Large intestine (tissue), 12 donors: ENCODE measurements at places on chromosomes 7 and 10. TPM values are rescaled to one million over a fixed set of nuclear protein-coding genes. Genes with fewer than 3 reads are reported as not detected.

Gene GCK
- 2.3 TPM for polyA plus RNA-seq

Gene KLF14
- polyA plus RNA-seq, result 0.18 TPM

Gene GSTO2
- polyA plus RNA-seq, result 35.7 TPM

Gene COX19
- polyA plus RNA-seq, result 33.5 TPM

Gene ITGB1
- 303 TPM for polyA plus RNA-seq

Gene PLAC9
- 17.8 TPM for polyA plus RNA-seq

Gene CSGALNACT2
- 18.2 TPM for polyA plus RNA-seq

- no peak for DNase-seq
- H3K27me3 ChIP-seq, result no peaks in the 10 kb centered on the region
- no peaks in the 10 kb centered on the region for H3K4me1 ChIP-seq
Measured at GRCh38 chr7:51046103-51046466, 263.4 kb upstream of the GRB10 start.

- H3K27me3 ChIP-seq, result no peaks in the 10 kb centered on the region
- H3K4me1 ChIP-seq, result no peaks in the 10 kb centered on the region
- H3K4me3 ChIP-seq, result no peak overlapping the region
- peaks cover 3% of the 10 kb centered on the region for H3K36me3 ChIP-seq
- no peak overlapping the region for H3K27ac ChIP-seq
Measured at GRCh38 chr7:94621120-94621519, 34.8 kb downstream of the SGCE start.

DNA sequence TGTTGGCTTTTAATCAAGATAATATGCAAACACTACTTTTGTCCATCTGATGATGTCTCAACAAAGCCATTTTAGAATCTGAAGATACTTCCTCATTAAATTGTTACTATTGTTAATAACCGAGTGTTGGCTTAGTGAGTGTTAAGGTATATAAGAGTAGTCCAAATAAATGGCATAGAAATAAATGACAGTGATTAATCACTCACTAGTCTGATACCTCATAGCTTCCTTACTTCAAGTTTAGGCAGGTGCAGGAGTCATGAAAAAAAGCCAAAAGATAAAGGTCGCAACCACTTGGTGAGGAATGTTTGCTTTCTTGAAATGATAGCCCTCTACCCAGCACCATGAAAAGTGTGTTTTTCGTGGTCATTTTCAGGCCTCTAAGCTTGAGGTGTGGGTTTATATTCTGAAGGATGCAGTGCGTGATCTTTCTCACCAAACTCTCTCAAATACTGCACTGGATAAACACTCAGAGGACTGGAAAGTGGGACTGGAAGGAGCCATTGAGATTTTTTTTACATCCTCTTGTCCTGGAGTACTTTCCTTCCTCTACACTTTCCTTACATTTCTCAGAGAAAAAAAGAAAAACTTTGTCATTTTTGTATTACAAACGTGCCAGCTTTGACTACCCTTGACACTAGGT lies 138.1 kb downstream of the KIAA1217 start:
- no peaks in the 10 kb centered on the region for H3K4me1 ChIP-seq
- H3K4me3 ChIP-seq, result no peak overlapping the region
- DNase-seq, result no peak
- H3K27me3 ChIP-seq, result no peaks in the 10 kb centered on the region

- no peak for DNase-seq
- peaks cover 7% of the 10 kb centered on the region for H3K27me3 ChIP-seq
Measured at GRCh38 chr7:132065989-132066603, 509.7 kb upstream of the PODXL start.

DNA sequence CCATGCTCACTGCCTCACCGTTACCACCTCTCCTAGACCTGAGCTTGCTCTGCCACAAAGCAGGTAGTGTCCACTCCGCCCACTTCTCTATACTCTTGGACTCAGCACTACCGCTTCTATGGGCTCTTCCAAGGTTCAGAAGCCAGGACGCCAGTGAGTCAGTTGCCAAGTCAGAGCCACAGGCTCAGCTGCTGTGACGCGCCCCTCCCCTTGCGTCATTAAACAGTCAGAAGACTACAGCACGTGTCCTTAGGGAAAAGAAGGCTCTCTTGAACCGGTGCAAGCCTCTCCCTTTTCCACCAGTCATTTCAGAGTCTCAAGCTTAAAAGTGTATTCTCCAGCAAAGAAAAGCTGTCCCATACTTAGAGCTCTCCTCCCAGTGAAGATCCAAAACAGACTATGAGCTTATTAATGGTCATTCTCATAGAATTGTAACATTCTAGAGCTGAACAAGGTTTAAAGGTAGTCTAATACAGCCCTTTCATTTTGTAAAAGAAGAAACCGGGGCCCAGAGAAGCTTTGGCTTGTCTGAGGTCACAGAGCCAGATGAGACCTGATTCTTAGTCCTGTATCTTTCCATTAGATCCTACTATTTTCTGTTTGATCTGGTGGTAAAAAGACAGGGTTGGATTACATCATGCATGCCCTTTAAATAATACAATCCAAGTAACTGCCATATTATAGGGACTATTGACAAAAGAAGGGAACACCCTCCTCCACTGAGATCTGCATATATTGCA lies 40.9 kb upstream of the MET start:
- no peak overlapping the region for H3K4me3 ChIP-seq
- peaks cover 13% of the 10 kb centered on the region for H3K4me1 ChIP-seq
- DNase-seq, result peak; percentile 96
- H3K27me3 ChIP-seq, result no peaks in the 10 kb centered on the region
- peak overlapping the region; percentile 92 for H3K27ac ChIP-seq

DNA sequence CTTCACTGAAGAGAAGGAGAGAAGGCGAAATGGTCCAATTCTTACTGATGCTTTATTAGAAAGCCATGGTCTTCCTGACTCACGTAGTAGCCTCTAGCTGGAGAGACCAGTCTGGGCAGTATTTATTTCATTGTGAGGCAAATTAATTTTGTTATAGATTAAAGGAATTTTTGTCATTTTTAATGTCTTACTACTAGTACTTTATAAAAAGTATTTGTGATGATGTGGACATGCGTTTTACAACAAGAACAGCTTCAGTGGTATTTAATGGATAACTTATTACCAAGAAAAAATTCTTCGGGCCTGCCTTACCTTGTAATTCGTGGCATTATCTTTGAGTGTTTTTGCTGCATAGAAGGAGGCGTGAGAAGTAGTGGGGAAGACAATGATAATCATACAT lies 339.4 kb upstream of the SHH start:
- no peaks in the 10 kb centered on the region for H3K27me3 ChIP-seq
- no peaks in the 10 kb centered on the region for H3K36me3 ChIP-seq
- H3K4me1 ChIP-seq, result peaks cover 18% of the 10 kb centered on the region
- peak overlapping the region; percentile 6 for H3K27ac ChIP-seq
- no peak overlapping the region for H3K4me3 ChIP-seq
- DNase-seq, result no peak

DNA sequence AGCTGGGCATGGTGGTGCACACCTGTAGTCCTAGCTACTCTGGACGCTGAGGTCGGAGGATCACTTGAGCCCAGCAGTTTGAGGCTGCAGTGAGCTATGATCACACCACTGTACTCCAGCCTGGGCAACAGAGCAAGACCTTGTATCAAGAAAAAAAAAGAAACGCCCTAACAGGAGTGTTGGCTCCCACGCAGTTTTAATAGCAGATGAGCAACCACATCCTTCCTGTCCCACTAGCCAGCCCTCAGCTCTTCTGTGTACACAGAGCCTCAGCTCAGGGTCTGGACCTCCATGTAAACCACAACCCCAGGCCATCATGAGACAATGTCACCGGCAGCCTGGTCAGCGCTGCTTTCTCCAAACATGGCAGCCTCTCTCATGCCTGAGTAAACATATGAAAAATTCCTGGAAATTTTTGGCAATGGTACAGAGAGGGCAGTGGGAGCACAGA lies 108.2 kb downstream of the PIP4K2A start:
- no peak overlapping the region for H3K4me3 ChIP-seq
- no peaks in the 10 kb centered on the region for H3K4me1 ChIP-seq
- peaks cover 11% of the 10 kb centered on the region for H3K36me3 ChIP-seq
- H3K27me3 ChIP-seq, result no peaks in the 10 kb centered on the region

GRCh38 chr10:30396293-30396692 lies 37.7 kb upstream of the MAP3K8 start:
- no peak for DNase-seq
- H3K27me3 ChIP-seq, result no peaks in the 10 kb centered on the region
- H3K27ac ChIP-seq, result no peak overlapping the region
- no peaks in the 10 kb centered on the region for H3K36me3 ChIP-seq

DNA sequence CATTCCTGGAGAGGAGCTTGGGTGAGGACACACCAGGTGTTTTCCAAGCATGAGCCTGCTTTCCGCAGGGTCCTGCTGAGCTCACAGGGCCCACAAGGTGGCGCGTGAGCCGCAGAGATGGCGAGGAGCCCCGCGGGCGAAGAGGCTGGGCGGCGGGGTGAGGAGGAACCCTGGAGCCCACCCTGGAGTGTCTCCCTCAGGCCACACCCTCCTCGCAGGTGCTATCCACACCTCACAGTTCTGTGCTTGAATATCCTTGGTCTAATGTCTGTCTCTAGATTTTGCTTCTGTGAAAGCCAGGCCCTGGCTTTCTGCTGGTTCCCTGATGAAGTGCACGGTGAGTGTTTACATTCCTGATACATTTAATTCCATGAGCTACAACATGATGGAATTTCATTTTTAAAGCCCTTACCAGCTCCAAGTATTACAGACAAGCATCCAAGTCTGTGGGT lies 433.6 kb downstream of the ACTR3B start:
- no peaks in the 10 kb centered on the region for H3K4me1 ChIP-seq
- peak; percentile 4 for DNase-seq
- no peaks in the 10 kb centered on the region for H3K27me3 ChIP-seq
- no peak overlapping the region for H3K27ac ChIP-seq

- H3K4me1 ChIP-seq, result peaks cover 29% of the 10 kb centered on the region
- no peak for DNase-seq
- H3K4me3 ChIP-seq, result no peak overlapping the region
- H3K27ac ChIP-seq, result no peak overlapping the region
- H3K27me3 ChIP-seq, result peaks cover 24% of the 10 kb centered on the region
Measured at GRCh38 chr10:133274751-133275683, 1.7 kb downstream of the ADAM8 start.

DNA sequence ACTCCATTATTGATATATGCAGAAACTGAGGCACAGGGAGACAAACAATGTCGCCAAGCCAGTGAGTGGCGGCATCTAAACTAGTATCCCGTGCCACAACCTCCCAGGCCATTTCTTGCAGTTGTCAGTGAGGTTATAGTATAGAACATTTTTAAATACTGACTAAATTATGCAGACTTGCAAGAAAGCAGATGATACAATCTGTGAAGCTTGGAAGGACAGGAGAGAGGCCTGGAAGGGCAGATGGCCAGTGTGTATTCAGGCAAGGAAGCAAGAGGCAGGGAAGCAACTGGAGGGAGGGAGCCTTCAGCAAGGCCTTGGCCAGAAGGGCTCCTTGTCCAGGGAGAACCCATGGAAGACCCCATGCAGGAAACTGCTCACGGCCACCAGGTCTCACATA lies 110.3 kb upstream of the APBB1IP start:
- DNase-seq, result no peak
- no peaks in the 10 kb centered on the region for H3K4me1 ChIP-seq
- H3K36me3 ChIP-seq, result no peaks in the 10 kb centered on the region

- H3K4me3 ChIP-seq, result peak within 1 kb of the TSS; percentile 60
- peaks cover 5% of the 10 kb centered on the region for H3K4me1 ChIP-seq
- H3K36me3 ChIP-seq, result peaks cover 7% of the 10 kb centered on the region
Measured at GRCh38 chr10:23438547-23439451, at the start of gene OTUD1. Gene OTUD1, plus strand, starts transcription at chr10:23439075. Its CDS starts 383 bp downstream, at chr10:23439458.

DNA sequence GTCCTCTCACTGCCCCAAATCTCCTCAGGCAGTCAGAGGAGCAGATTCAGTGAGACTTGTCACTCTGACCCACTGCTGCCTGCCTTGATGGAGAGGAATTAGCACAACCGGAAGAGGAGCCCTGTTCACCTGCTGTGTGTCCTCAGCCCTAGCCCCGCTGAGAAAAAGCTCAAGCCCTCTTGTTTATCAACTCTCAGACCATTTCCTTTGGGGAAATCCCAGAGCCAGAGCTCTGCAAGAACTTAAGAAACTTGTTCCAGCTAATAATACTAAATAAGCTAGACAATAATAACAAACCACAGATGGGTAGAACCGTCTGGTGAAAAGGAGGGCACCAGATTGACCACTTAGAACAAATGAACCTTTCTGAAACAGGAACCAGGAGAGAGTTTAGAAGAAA lies 37.7 kb upstream of the ITGB1 start:
- H3K4me1 ChIP-seq, result peaks cover 5% of the 10 kb centered on the region
- H3K4me3 ChIP-seq, result no peak overlapping the region
- peak overlapping the region; percentile 71 for H3K27ac ChIP-seq
- H3K27me3 ChIP-seq, result no peaks in the 10 kb centered on the region

DNA sequence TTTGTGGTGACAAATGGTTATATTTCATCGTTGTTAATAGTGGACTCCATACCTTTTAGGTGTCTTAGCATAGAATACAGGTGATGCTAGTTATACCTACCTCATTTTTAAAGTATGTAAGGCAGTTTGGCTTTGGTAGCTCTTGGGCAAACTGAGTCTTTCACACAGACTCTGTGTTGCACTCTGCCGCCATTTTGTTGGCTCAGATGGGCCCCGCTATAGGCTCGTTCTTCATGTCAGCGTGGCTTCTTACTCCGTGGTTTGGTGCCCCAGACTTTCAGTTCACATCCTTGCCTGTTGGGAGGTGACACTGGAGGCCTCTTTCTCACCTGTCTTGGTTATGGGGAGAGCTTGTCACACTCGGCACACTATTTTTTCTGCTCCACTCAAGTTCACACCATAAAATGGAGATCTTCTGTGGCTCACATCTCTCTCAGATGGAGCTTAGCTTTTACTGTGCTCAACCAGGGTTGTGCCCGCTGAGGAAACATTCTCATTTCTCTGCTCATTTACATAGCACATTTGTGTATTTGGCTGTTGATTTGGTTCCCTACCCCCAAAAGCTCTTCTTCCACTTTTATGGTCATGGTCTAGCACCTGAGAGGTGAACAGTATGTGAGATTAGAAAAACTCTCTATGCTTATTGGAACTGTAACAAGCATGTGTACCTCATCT lies 178.5 kb downstream of the ARID5B start:
- DNase-seq, result no peak
- H3K36me3 ChIP-seq, result peaks cover 23% of the 10 kb centered on the region
- no peak overlapping the region for H3K4me3 ChIP-seq
- no peak overlapping the region for H3K27ac ChIP-seq
- peaks cover 35% of the 10 kb centered on the region for H3K4me1 ChIP-seq
- H3K27me3 ChIP-seq, result no peaks in the 10 kb centered on the region

DNA sequence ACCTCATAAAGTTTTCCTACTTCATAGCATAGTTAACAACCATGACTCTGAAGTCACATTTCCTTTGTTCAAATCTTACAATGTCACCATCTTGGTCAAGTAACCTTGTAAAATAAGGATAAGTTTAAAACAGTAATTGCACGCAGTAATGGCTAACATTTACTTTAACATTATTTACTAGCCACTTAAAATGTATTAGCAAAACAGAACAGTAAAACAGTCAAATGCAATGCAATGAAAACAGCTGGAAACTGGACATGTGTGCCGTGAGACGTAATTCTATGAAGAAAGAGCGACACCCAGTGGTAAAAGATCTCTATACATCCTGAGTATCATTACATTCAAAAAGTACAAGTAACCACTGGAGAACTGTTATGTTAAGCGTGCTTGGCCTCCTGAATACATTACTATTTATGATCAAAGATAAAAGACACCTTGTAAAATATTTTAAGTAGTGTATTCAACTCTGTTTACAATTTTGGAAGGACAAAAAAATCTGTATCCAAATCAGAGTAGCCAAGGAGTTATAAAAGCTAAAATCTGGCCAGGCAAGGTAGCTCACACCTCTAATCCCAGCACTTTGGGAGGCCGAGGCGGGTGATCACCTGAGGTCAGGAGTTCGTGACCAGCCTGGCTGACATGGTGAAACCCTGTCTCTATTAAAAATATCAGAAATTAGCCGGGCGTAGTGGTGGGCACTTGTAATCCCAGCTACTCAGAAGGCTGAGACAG lies 27.2 kb downstream of the ATE1 start:
- DNase-seq, result peak; percentile 48
- H3K36me3 ChIP-seq, result peaks cover 39% of the 10 kb centered on the region
